ENCODE measurements at places on chromosomes 2 and 18. TPM values are rescaled to one million over a fixed set of nuclear protein-coding genes. Genes with fewer than 3 reads are reported as not detected.

DNA sequence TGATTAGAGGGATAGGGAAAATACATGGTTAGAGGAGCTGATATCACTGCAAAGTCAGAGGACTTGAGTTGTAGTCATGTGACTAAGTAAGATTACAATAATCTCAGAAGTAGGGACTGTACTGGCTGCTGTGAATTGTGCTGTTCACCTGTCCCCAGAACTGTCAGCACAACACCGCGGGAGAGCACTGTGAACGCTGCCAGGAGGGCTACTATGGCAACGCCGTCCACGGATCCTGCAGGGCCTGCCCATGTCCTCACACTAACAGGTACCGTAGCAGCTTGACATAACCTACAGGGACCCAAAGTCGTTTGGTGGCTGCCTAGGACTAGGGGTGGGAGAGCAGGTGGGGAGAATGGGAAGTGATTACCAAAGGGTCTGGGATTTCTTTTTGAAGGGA lies 132.8 kb upstream of the TTC39C start:
- no peak for DNase-seq

DNA sequence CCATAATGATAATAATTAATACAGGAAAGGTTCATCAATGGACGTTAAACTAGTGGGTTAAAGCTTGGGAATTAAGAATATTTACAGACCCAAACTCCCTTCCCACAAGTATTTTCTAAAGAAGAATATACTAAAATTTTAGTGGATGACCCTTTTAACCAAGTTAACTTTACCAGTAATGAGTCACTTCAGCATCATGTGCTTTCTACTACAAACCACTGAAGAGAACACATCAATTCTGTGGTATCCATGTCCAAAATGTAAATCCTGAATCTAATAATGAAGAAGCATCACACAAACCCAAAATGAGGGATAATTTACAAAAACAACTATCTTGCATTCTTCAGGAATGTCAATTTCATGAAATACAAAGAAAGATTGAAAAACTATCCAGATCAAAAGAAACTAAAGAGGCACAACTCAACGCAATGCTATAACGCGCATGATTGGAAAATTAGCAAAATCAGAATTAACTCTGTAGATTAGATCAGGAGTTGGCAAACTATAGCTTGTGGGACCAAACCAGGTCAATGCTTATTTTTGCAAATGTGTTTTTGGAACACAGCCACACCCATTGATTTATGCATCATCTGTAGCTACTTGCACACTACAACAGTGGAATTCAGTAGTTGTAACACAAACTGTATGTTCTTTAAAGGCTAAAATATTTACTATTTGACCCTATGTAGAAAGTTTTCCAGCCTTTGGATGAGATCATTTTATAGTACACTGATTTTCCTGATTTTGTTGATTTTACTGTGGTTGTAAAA lies 27.5 kb downstream of the COPS8 start:
- no peak for DNase-seq

DNA sequence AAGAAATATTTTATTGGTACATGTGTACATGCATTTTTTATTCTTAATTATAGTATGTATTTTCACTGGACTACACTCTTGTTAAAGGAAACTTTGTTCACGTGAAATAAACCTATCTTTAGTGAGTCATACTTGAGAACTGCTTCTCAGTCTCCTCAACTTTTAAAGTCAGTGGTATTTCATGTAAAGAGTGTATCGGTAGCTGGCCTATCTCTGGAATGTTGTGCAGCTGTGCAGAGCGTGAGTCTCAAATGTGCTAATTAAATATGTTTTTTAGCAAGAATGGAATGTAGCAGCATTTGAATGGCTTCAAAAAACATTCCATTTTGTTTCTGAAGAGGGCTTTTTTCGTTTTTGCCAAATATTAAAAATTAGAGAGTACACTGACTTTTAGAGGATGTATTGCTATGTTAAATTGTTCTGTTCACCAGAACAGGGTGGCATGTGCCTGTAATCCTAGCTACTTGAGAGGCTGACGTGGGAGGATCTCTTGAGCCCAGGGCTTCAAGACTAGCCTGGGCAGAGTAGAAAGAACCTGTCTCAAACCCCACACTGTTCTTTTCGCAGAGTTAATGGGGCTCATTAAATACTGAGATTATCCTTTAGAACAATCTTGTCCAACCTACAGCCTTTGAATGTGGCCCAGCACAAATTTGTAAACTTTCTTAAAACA lies 14.3 kb downstream of the SPTBN1 start:
- DNase-seq: no peak

DNA sequence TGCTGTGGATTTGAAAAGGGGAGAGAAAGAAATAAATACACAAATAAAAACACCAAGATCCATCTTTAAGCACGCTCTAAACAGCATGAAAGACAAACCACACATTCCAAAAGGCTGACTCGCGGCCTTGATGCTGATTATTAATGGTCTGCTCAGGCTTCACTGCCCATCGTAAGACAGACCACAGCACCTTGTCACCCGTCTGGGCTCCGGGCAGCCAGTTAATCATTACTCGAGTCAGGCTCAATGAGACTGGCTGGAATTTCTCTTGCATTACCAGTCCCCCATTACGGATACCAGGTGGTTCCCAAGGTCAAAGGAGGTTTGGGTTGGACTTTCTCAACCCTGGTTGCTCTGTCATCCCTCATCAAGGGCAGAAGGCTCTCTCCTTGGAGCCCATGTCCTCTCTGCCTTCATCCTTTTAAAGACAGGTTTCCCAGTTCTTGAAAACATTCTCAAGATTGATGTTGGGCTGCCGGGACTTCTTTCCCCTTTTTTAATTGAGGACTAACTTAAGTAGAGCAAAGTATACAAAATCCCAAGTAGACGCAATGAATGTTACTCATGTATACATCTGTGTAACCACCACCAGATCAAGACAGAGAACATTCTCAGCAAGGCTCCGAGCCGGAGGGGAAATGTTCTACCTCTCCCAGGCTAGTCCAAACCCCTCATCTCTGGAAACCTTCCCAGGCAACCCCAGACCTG lies 8.1 kb downstream of the SMAD7 start:
- DNase-seq: no peak

- peak; percentile 79 for DNase-seq
Measured at GRCh38 chr2:111168528-111169239, 48.0 kb downstream of the BCL2L11 start.

DNA sequence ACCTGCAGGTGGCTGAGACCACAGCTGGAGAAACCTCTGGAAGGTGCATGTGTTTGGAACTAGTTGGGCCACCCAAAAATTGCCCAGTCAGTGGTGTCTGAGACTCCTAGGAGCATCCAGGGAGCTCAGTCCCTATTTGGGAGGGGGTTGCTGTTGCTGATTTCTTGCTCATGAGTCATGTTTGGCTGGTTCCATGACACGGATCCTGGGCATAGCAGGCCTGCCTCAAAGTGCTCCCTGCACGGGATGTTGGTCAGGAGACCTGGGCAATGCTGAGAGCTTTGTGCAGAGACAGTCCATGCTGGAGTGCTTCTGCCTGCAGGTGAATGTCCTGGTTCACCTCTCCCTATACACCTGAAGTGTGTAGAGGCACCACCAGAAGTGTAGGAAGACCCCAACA lies 194.2 kb downstream of the GLI2 start:
- no peak for DNase-seq

DNA sequence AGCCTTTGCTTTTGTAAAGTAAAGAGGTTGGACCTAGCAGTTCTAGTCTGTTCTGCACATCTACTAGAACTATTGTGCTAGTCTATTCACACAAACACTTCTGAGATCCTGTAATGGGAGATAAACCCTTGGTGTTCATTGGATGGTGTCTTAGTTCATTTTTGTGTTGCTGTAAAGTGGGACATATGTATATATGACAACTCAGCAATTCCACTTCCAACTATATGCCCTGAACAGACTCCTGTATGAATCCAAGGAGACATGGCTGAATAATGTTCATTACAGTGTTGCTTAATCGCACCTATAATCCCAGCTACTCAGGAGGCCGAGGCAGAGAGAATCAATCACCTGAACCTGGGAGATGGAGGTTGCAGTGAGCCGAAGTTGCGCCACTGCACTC lies 23.3 kb downstream of the HK2 start:
- DNase-seq: no peak

GRCh38 chr2:42969231-42970150 lies 177.1 kb upstream of the HAAO start:
- no peak for DNase-seq

GRCh38 chr2:26570083-26570430 lies 71.1 kb downstream of the CIB4 start:
- DNase-seq: no peak

Gene SCN7A
- total RNA-seq: 7.9 TPM

Gene KCTD1
- 1.7 TPM for total RNA-seq

Gene FN1
- 859 TPM for total RNA-seq

Gene KRTCAP3
- total RNA-seq: 2.8 TPM

Gene LYG2
- not detected for total RNA-seq

Gene SLC30A3
- total RNA-seq: not detected

Gene RAB6C
- 0.08 TPM for total RNA-seq

Gene BCL2L11
- total RNA-seq: 19.4 TPM

Gene POTEI
- total RNA-seq: not detected

All from liver (tissue), 10 donors.